Upper lobe of right lung (tissue), 1 donor: ENCODE measurements at places on chromosomes 11 and 22. TPM values are rescaled to one million over a fixed set of nuclear protein-coding genes. Genes with fewer than 3 reads are reported as not detected.

GRCh38 chr11:70314730-70315129, 44.2 kb downstream of the PPFIA1 start:
- DNase-seq = no peak

DNA sequence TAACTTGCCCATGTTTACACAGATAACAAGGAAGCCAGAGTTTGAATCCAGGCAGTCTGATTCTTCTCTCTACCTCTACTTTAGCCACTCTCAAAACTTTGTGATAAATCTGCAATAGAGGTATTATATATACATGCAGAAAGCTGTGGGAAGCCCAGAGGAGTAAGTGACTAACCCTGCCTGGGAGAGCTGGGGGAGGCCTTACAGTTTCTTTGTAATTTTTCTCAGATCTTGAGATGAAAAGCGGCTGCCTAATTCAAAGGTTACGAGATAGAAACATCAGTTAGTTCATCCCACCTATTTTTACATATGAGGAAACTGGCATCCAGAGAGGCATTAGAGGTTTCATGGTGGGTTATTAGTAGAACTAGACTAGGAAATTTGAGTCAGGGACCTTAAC, 4.9 kb downstream of the STIM1 start:
- no peak for DNase-seq

DNA sequence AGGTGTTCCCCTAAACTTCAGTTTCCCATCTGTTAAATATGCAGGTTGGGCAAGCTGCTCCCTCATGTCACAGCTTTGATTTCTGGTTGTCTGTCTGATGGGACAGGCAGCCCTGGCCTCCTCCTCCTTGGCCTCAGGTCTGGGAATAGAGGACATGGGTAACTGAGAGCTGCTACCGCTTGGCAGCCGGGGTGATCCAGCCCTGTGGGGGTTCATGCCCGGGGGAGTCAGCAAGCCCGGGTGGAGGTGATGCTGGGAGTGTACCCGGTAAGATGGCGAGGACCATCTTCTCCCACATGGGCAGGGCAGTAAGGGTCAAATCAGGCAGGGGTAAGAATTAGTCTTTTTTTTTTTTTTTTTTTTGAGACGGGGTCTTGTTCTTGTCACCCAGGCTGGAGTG, 845.0 kb downstream of the TBC1D22A start:
- DNase-seq = peak; percentile 49

- no peak for DNase-seq
Observed at GRCh38 chr11:111046291-111046690, 199.2 kb upstream of the POU2AF2 start.

DNA sequence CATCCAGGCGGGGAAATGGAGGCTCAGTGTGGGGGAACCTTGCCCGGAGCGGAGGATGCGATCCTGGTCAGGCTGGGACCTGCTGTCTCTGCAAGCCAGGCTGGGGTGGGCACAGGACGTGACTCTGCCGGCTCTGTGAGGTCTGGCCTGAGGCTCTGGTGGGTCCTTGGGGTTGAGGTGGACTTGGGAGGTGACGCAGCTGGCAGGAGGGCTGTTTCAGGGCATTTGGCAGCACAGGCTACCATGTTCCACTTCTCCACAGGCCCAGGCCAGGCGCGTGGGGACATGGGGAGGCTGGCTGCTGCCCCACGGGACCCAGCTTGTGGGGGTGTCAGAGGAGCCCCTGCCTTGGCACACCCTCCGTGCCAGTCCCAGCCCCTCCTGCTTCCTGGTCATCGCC, 1199.7 kb downstream of the BRD1 start:
- no peak for DNase-seq

DNA sequence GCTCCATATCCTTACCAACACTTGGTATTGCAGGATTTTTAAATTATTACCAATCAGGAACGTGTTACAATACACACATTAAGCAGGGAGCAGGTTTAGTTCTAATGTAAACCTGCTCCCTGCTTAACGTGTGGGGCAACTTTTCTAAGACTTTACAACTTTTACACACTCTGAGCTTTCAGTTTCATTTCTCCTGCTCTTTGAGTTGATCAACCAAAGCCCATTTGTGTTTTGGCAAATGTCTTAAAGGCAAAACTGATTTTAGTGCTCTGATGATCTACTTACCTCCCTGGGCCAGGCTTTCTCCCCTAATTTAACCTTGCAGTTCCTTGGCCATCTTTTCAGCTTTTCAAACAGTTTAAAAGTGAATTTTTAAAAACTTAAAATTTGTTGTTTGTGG, 70.9 kb downstream of the ZBTB44 start:
- no peak for DNase-seq

DNA sequence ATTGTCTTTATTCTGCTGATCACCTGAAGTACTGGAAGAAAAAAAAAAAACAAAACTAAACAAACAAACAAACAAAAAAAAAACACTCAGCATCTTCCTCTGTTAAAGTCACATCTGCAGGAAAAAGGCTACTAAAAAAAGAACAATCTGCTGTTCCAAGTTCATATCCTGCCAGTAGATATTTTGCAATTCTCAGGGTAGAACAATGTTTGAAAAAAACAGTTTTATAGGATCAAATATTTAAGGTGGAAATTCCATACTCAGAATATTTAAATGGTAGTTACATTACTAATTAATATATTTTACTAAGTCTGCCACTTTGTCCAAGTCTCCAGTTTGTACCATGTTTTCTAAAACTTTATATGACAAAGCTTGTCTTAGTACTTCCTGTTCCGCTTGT, 175.2 kb downstream of the SBF2 start:
- DNase-seq = no peak

GRCh38 chr11:60868682-60869450, 1.5 kb downstream of the ZP1 start:
- DNase-seq = peak; percentile 40

- peak; percentile 42 for DNase-seq
Observed at GRCh38 chr11:2272228-2272945, 2.0 kb upstream of the ASCL2 start.

HMOX1 gene
- 54.0 TPM for total RNA-seq

POU2AF1 gene
- 2.5 TPM for total RNA-seq

RBM7 gene
- 30.1 TPM for total RNA-seq

SYCE3 gene
- not detected for total RNA-seq
